NCI-H2227 treated with DMSO at 0.1 percent for 48 hours (cell line): ENCODE measurements at places on chromosomes 11 and 22.
A peak's percentile ranks its signal among the peaks of the same experiment; 100 is the strongest.

GRCh38 chr11:93740730-93741093, 583 bp downstream of the TAF1D start:
- DNase-seq, result peak; percentile 35

DNA sequence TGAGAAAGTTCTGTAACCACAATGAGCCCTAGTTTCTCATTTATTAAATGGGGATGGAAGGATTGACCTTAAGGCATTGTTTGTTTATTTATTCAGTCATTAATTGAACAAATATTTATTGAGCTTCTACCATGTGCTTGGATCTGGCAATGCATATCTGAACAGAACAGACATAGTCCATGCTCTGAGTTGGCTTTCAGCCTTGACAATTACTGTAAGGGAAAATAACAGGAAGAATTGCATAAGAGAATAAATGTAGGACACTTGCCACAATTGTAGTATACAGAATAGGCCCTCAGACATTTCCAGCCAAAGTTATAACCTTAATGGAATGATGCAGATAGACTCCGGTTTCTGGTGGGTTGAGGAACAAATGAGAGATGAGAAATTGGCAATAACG, 160.5 kb upstream of the TTC12 start:
- DNase-seq, result no peak

- peak; percentile 87 for DNase-seq
Observed at GRCh38 chr22:20111045-20111688, 4.7 kb upstream of the RANBP1 start.

DNA sequence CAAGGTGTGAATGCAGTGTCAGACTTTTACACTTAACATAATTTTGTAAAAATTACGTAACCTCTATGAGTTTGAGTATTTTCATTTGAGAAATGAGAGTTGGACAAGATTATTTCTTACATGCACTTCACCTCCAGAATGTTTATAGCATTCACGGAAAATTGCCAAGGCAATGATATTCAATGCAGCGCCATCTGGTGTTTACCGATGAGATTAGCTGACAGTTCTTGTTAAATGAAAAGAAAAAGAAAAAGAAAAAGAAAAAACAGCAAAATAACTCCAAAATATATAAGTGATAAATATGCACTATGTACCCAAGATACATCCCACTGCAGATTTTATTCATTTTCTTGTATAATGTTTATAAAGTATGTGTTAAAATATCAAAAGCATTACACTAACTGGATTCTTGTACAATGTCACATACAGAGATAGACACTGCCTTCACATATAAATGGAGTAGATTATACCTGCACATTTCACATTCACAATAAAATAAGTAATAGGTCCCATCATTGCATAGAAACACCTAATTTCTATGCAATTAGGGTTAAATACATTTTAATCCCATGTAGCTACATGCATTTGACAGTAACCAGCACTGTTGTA, 976.3 kb upstream of the FAT3 start:
- peak; percentile 12 for DNase-seq

DNA sequence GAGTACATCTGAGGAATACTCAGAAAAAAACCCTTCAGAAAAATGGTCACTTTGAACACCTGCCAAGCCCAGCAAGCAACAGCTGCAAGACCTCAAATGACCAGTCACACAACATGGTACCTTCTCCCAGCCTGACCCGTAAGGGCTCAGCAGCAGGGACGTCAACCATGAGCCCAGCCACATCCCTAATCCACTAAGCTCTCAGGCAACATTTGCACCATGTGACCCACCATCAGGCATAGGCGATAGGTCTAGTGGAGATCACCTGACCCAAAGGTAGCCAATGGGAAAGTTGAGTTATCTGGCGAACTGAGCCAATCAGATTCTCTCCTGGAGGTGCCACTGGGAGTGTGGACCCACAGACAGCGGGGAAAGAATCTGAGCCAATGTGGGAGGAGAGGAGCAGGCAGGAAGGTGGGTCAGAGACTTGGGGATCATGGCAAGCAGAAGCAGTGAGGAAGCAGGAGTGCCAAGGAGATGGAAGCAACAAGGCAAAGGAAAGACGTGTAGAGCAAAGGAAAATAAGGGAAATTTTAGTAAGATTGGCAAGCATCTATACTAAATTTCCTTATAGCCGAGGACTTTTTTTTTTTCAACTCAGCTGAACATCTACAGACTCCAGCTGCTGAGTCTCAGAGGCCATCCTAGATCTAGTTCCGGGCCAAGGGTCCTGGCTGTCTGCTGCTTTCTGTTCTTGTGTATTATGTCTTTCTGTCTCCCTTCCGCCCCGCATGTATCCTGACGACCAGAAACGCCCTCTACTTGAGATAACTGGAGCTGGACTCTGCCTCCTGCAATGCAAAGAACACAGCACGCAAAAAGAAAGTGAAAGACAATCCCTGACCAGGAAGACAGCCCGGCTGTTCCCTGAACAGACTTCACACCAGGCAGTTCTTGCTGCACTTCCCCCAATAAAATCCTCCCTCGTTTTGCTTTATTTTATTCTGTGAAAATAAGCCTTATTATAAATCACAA, 11.0 kb upstream of the PLAAT2 start:
- peak; percentile 69 for DNase-seq

- no peak for DNase-seq
Observed at GRCh38 chr11:47480762-47481161, 31.8 kb upstream of the RAPSN start.

DNA sequence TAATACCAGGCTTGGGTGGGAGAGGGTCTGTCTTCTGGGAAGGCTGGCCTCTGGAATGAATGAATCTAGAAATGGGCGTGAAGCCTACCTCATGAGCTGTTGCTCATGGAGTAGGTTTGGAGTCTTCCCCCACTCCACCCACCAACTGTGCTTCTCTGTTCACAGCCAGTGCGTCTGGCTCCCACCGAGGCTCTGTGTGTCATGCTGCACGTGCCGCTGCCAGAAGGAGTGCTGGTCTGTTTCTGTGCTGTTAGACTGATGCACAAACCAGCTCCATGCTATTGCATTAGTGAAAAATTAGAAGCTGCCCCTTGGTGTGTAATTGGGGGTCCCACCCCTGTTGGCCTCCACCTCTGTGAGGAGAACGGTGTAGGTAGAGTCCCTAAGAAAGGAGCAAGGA, 132.3 kb upstream of the PARVA start:
- DNase-seq, result no peak

GRCh38 chr11:25613865-25614264, 718.1 kb upstream of the ANO3 start:
- no peak for DNase-seq

DNA sequence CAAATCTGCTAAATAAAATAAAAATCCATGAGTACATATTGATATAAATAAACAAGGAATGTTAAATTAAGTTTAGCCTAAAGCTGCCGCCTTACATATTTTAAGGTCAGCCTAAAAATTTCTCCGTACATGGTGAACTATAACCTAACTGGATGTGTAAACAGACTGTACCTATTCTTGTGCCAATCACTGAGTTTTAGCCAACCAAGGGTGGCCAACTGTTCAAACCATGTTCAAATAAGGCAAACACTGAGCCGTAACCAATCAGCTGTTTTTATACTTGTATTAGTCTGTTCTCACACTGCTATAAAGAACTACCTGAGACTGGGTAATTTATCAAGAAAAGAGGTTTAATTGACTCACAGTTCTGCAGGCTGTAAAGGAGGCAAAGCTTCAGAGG, 8.6 kb upstream of the QSER1 start:
- DNase-seq, result no peak

GRCh38 chr11:2186669-2187279, 15.2 kb upstream of the TH start:
- DNase-seq, result no peak

- DNase-seq, result no peak
Observed at GRCh38 chr11:105108247-105108646, 31.3 kb downstream of the CARD18 start.

- DNase-seq, result no peak
Observed at GRCh38 chr11:64511966-64512365, 79.1 kb upstream of the SLC22A12 start.

DNA sequence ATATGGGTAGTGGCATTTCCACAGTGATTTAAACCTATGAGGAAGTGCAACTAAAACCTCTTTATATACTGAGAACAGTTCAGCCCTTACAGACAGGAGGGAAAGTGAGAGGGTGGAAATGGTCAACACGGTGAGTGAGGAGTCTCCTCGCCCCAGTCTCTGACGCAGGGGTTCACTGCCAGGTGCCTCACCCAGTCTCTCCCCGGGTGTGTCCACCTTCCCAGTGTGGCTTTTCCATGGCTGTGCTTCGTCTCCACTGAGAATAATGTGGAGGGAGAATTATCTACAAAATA, 116.6 kb upstream of the TOP3B start:
- no peak for DNase-seq

- DNase-seq, result no peak
Observed at GRCh38 chr11:89516496-89516895, 25.3 kb upstream of the NOX4 start.

GRCh38 chr11:125063429-125064043, 431 bp downstream of the SLC37A2 start:
- DNase-seq, result no peak

- DNase-seq, result no peak
Observed at GRCh38 chr22:24289741-24290163, 19.1 kb downstream of the SPECC1L start.

- DNase-seq, result no peak
Observed at GRCh38 chr22:27558658-27559371, 242.7 kb downstream of the MN1 start.

DNA sequence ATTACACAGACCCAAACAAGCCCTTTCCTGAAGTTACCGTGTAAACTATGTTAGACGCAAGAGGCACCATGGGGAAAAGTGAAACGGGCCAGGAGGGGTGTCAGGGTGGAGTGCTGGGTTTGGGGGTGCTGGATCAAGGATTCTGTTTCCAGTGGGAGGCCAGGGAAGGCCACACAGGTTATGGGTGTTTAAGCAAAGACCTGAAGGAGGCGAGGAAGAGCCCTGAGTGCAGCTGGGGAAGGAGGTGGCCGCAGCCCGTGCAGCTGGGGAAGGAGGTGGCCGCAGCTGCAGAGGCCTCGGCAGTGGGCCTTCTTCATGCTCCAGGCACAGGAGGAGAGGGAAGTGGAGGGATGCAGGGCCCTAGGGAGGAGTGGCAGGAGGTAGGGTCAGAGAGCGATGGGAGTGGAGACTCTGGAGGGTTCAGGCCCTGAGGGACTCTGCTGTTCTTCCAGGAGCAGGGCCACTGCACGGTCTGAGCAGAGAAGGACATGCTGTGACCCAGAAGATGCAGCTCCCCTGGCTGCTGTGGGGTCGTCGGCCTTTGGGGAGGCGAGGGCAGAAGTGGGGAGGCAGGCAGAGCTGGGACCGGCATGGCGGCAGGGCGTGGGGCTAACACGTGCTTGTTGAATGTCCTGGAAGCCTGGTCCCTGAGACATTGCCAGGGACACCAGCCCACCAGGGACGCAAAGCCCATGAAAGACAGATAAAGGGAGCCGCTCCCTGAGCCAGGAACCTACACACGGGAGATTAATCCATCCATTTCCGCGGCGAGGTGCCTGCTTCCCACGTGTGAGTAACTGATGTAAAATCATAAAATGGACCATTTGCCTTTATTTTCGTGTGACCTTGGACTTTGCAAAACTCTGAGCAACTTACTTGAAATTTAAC, 1049.1 kb downstream of the BRD1 start:
- DNase-seq, result no peak

DNA sequence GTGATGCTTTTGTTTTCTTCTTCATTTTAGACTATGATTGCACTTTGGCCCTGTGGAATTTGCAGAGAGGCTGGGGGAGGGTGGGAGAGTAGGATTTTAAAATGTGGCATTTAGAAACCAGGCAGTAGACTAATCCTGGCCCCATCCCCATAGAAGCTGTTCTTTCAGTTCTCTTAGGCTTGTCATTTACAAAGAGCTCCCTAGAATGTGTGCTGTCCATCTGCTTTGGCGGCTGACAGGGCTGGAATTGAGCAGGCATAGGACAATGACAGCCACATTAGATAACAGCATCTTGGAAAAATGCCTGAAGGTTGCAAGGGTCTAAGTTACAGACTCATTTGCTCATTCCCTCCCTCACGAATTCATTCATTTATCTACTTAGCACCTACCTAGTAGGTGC, 9.8 kb downstream of the INSC start:
- no peak for DNase-seq

DNA sequence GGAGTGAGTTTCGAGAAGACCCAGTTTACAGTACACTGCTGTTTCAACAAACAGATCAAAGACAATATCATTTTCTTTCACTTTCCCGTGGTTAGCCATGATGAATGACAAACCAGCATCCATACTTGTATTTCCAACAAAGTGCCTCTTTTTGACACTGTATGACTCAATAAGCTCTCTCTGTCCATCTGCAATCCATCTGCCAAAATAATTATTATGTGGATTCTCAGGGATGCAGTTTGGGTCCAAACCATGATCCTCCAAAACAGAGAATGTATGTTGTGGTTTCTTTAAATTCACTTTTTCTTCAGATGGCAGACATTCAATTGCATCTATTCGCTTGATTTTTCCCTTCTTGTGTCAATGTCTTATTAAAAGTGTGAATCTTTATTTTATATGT, 37.8 kb upstream of the RASD2 start:
- DNase-seq, result no peak

- no peak for DNase-seq
Observed at GRCh38 chr11:104781719-104782376, 116.4 kb downstream of the CASP12 start.

GRCh38 chr11:10856689-10857458, 979 bp downstream of the ZBED5 start:
- no peak for DNase-seq

GRCh38 chr11:75594211-75594610, 32.2 kb downstream of the SERPINH1 start:
- no peak for DNase-seq

DNA sequence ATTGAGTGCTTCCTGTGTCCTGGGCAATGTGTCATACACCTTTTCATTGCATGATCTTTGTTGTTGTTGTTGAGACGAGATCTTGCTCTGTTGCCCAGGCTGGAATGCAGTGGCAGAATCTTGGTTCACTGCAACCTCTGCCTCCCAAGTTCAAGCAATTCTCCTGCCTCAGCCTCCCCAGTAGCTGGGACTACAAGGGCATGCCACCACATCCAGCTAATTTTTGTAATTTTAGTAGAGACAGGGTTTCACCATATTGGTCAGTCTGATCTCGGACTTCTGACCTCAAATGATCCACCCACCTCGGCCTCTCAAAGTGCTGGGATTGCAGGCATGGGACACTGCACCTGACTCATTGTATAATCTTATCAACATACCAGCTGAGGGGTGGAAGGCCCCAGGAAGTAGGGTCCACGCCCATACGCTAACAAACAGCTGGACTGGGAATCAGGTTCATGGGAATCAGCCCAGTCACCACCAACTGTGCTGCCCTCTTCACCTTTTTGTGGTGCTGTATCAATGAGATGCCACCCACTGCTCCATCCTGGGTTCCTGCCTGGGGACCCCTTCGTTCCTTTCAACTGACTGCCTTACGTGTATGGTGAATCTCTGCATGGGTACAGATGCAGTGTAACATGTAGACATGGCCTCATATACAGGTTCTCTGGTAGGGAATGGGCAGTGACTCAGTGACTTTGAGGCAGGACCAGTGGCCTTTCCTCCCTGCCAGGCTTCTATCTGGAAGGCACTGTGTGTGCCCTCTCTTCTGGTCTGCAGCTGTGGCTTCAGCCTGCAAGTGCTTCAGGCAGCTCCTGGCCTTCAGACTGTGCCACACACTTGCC, 32.5 kb upstream of the YWHAH start:
- DNase-seq, result no peak
